ELR (cell line): ENCODE measurements at places on chromosomes 7 and 10.
A peak's percentile ranks its signal among the peaks of the same experiment; 100 is the strongest.

GRCh38 chr7:130909881-130910672 lies 176.1 kb upstream of the KLF14 start:
- peak; percentile 63 for DNase-seq

DNA sequence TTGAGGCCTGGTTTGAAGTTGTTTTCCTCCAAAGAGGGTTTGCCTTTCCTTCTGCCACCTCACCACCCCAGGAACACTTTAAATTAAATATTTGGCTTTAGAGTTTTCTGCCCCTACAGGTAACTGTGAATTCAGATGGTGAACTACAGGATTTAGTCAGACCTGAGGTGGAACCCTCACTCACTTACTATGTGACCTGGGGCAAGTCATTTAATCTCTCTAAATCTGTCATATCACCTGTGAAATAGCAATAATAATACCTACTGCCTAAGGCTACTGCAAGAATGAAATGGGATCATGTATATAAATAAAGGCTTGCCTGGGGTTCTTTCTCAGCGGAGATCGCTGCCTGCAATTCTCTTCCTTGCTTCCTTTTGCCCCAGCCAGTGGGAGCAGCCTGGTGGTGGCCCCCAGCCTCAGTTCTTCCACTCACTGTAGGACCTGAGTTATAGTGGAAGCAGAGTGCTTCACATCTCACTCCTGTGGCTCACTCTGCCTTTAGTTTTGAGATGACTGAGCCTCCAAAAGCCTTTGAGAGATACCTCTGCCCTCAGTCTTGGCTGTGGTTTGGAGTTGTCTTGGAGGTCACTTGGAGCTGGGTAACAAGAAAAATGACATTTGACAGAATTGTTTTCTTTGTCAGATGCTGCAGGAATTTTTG lies 6.1 kb upstream of the ANKRD2 start:
- no peak for DNase-seq

- DNase-seq, result no peak
Observed at GRCh38 chr7:66258409-66258808, 53.3 kb downstream of the TPST1 start.

DNA sequence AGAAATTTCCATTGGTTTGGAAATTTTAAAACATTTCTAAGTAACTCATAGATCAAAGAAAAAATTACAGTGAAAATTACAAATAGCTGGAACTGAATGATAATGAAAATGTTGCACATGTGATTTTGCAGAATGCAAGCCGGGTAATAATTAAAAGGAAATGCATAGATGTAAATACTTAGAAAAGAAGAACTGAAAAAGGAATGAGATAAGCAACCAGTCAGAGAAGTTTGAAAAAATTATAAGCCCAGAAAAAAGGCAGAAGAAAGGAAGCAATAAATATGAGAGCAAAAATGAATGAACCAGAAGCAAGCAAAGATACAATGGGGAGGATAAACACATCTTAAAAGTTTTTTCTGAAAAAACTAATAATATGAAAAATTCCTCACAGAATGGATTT lies 3.2 kb upstream of the TMEM273 start:
- no peak for DNase-seq

- DNase-seq, result no peak
Observed at GRCh38 chr10:124079864-124080263, 13.5 kb downstream of the CHST15 start.

- DNase-seq, result peak; percentile 58
Observed at GRCh38 chr7:121041516-121042148, 53.1 kb downstream of the CPED1 start.

DNA sequence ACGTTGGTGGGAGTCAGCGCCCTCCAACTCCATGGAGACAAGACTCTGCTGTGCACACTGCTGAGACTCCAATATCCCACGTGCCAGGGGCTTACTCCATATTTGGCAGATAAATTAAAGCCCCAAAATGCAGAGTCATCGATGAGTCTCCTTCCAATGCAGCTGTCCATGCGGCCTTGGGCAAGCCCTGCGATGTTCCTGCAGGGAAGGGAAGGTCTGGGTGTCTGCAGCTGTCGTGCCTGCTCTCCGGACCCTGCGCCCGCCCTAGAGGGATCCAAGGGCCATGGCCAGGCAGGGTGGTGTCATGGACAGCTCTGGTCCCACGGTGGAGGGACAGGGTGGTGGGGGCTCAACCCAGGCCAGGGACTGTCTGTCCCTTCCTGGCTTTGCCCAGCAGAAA lies 185.2 kb downstream of the PTPRN2 start:
- no peak for DNase-seq

- DNase-seq, result no peak
Observed at GRCh38 chr7:159280008-159280407, 135.3 kb upstream of the VIPR2 start.

DNA sequence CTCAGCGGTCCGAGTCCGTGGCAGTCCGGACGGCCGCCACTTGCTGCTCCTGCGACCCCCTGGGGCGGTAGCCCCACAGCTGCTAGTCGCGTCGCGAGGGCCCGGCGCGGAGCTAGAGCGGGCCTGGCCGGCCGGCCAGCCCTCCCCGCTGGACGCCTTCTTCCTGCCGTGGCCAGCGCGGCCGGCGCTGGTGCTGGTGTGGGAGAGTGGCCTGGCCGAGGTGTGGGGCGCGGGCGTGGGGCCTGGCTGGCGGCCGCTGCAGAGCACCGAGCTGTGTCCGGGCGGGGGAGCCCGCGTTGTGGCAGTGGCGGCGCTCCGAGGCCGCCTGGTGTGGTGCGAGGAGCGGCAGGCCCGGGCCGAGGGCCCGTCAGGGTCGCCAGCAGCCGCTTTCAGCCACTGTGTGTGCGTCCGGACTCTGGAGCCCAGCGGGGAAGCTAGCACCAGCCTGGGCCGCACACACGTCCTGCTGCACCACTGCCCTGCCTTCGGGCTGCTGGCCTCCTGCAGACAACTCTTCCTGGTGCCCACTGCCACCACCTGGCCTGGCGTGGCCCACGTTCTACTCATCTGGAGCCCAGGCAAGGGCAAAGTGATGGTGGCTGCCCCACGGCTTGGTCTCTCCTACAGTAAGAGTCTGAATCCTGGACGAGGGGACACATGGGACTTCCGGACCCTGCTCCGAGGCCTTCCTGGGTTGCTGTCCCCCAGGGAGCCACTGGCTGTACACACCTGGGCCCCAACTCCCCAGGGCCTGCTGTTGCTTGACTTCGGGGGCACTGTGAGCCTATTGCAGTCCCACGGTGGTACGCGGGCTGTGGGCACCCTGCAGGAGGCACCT lies 631 bp downstream of the HPS6 start:
- peak; percentile 48 for DNase-seq

- DNase-seq, result no peak
Observed at GRCh38 chr10:103278537-103278823, 1.5 kb downstream of the INA start.

DNA sequence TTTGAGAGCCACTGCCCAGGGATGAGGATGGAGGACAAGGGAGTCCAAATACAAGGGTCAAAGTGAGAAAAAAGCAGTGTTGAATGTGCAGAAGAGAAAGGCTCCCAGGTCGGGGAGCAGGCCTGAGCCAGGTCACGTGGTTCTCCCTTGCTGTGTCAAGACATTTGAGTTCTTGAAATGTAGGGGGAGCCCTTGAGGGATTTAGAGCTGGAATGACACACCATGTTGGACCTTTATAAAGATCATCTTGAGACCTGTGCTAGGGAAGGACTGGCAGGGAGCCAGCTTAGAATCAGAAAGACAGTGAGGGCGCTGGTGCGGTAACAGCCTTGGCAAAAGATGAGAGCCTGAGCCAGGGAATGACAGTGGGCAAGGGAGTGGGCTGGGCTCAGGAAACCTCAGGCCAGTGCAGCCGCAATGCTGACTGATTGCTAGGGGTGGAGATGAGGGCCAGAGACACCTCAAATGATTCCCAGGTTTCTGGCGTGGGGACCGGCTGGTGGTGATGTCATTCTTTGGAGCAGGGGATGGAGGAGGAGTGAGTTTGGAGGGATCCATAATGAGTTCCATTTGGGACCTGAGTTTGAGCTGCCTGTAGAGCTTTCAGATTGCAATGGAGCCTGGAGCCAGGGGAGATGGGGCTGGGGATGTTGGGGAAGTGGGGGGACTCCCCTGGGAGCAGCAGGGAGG lies 120.1 kb downstream of the PTPN20 start:
- peak; percentile 35 for DNase-seq

DNA sequence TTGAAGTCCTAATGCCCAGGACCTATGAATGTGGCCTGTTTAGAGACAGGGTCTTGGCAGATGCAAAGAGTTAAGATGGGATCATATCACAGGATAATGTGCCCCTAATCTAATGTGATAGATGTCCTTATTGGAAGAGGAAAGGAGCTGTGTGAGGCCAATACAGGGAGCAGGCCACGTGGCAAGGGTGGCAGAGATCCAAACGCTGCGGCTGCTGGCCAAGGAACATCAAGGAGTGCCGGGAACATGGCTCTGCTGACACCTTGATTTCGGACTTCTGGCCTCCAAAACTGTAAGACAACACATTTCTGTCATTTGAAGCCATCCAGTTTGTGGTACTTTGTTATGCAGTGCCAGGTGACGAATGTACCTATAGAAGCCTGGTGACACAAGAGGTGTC lies 37.7 kb upstream of the EZH2 start:
- no peak for DNase-seq
